ENCODE measurements at places on chromosomes 3 and 15. TPM values are rescaled to one million over a fixed set of nuclear protein-coding genes. Genes with fewer than 3 reads are reported as not detected.

The PLCH1 gene
- 5.1 TPM for total RNA-seq

The AGTR1 gene
- total RNA-seq = not detected

The LCTL gene
- not detected for total RNA-seq

The PCOLCE2 gene
- total RNA-seq = not detected

The RPL29 gene
- total RNA-seq = 1,089 TPM

The P2RY12 gene
- not detected for total RNA-seq

The PRICKLE2 gene
- not detected for total RNA-seq

The SCG3 gene
- not detected for total RNA-seq

The RTP3 gene
- not detected for total RNA-seq

The WDR93 gene
- not detected for total RNA-seq

The IGSF10 gene
- not detected for total RNA-seq

The KBTBD8 gene
- total RNA-seq = 9.2 TPM

The SOX14 gene
- total RNA-seq = not detected

- no peaks in the 10 kb centered on the region for H3K36me3 ChIP-seq
- no peak overlapping the region for H3K4me3 ChIP-seq
- DNase-seq = no peak
- H3K4me1 ChIP-seq = no peaks in the 10 kb centered on the region
- H3K27ac ChIP-seq = no peak overlapping the region
These were observed 277.2 kb downstream of the TBL1XR1 start for GRCh38 chr3:176919836-176920765.

DNA sequence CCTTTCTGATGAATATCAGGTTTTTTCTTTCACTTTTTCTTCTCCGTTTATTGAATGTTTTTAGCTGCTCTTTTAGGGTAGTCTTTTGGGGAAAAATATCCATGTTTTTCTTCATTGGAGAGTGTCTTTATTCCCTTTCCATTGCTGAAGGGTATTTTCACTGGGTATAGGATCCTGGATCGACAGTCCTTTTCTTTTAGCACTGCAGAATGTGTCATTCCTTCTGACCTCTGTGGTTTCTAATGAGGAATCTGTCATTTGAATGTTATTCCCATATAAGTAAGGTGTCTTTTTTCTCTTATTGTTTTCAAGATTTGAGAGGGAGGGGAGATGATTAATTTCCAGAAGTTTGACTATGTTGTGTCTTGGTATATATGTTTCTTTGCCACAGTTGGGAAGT, 96.8 kb downstream of the BBX start:
- no peak overlapping the region for H3K4me3 ChIP-seq
- no peak overlapping the region for H3K27ac ChIP-seq
- peaks cover 8% of the 10 kb centered on the region for H3K4me1 ChIP-seq
- no peaks in the 10 kb centered on the region for H3K27me3 ChIP-seq
- no peak for DNase-seq

GRCh38 chr3:106058475-106058874, 189.7 kb upstream of the CBLB start:
- H3K4me3 ChIP-seq = no peak overlapping the region
- peaks cover 7% of the 10 kb centered on the region for H3K36me3 ChIP-seq
- H3K27ac ChIP-seq = no peak overlapping the region
- no peaks in the 10 kb centered on the region for H3K27me3 ChIP-seq

GRCh38 chr15:73941044-73941443, 14.8 kb downstream of the LOXL1 start:
- H3K36me3 ChIP-seq = peaks cover 1% of the 10 kb centered on the region
- peaks cover 16% of the 10 kb centered on the region for H3K4me1 ChIP-seq
- no peak for DNase-seq
- H3K27me3 ChIP-seq = no peaks in the 10 kb centered on the region
- H3K4me3 ChIP-seq = no peak overlapping the region

DNA sequence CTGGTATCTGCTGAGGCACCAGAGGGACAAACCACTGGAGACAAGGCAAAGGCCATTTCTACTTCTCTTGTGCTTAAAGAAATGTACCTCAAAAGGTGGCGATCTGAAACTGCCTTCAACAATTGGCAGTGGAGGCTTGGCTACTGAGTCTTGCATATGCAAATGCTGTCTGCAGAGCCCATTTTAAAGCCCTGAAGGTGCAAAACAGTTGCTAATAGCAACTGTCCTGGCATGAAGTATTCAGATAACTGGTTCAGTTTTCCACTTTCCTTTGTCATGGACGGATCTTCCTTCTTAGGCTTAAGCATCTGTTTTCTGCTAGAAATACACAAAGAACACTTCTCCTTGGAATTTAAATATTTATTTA, 71.4 kb upstream of the PSMD6 start:
- no peak overlapping the region for H3K4me3 ChIP-seq
- H3K27ac ChIP-seq = no peak overlapping the region
- no peak for DNase-seq
- H3K27me3 ChIP-seq = no peaks in the 10 kb centered on the region
- H3K4me1 ChIP-seq = no peaks in the 10 kb centered on the region
- H3K36me3 ChIP-seq = no peaks in the 10 kb centered on the region

- H3K4me1 ChIP-seq = no peaks in the 10 kb centered on the region
- H3K4me3 ChIP-seq = no peak overlapping the region
- H3K36me3 ChIP-seq = no peaks in the 10 kb centered on the region
- H3K27ac ChIP-seq = no peak overlapping the region
- no peak for DNase-seq
These were observed 21.4 kb downstream of the ARHGEF26 start for GRCh38 chr3:154142608-154143007.

GRCh38 chr3:69420781-69421520, 35.1 kb upstream of the FRMD4B start:
- H3K4me1 ChIP-seq = no peaks in the 10 kb centered on the region
- DNase-seq = no peak

- peaks cover 19% of the 10 kb centered on the region for H3K4me1 ChIP-seq
- H3K36me3 ChIP-seq = peaks cover 31% of the 10 kb centered on the region
- no peak overlapping the region for H3K4me3 ChIP-seq
- H3K27me3 ChIP-seq = no peaks in the 10 kb centered on the region
These were observed 77.2 kb downstream of the TBC1D2B start for GRCh38 chr15:78000091-78000926.

GRCh38 chr3:79534727-79535126, 233.1 kb downstream of the ROBO1 start:
- H3K27me3 ChIP-seq = no peaks in the 10 kb centered on the region
- H3K27ac ChIP-seq = no peak overlapping the region
- no peak overlapping the region for H3K4me3 ChIP-seq
- no peak for DNase-seq
- no peaks in the 10 kb centered on the region for H3K36me3 ChIP-seq

- H3K4me3 ChIP-seq = no peak overlapping the region
- no peak for DNase-seq
- H3K27me3 ChIP-seq = no peaks in the 10 kb centered on the region
These were observed 49.3 kb downstream of the PEAK1 start for GRCh38 chr15:77370580-77370979.
